ENCODE measurements at places on chromosomes 6 and 20.

DNA sequence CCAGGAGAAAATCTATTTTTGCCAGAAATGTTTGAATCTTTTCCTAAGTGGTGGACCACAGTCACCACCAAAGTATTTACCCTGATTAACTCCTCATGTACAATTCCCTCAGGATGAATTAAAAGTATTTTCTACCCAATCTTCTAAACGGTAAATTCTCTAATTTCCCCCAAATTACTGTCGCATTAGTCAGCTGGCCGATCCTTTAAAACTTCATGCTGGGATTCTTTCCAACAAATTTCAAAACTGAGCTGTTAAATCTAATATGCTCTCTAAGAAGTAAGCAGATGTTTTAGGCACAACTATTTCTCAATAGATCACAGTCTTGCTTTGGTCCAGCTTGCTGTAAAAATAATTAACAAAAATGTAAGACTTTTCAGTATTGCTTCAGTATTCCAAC lies 447.2 kb downstream of the FRK start:
- DNase-seq, result no peak

- peak; percentile 71 for DNase-seq
Observed at GRCh38 chr20:62953839-62954703, 1.6 kb downstream of the SLC17A9 start.

- DNase-seq, result peak; percentile 91
Observed at GRCh38 chr6:90296341-90297114, at the start of gene BACH2. TSS of gene BACH2 (minus strand) at chr6:90296843. CDS start at chr6:90008844, 287,999 bp downstream.

- DNase-seq, result no peak
Observed at GRCh38 chr6:52415917-52416628, 4.1 kb upstream of the EFHC1 start.

- no peak for DNase-seq
Observed at GRCh38 chr6:132021552-132022375, 70.6 kb upstream of the CCN2 start.

DNA sequence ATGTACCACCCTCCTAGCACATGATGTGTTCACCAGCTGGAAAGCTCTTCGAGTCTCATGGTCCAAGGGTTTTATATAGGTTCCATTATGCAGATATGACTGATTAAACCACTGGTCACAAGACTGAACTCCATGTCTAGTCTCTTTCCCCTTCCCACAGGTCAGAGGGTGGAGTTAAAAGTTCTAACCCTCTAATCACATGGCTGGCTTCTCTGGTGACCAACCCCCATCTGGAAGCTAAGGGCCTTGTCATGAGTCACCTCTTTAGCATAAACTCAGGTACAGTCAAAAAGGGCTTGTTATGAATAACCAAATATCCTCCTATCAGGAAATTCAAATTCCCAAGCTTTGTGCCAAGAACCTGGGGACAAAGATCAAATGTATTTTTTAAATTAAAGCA lies 52.0 kb upstream of the KLHL31 start:
- DNase-seq, result no peak

- no peak for DNase-seq
Observed at GRCh38 chr20:62025394-62025793, 40.3 kb downstream of the TAF4 start.

- DNase-seq, result no peak
Observed at GRCh38 chr6:25381077-25381476, 101.9 kb downstream of the CARMIL1 start.

GRCh38 chr20:18886756-18887155 lies 73.2 kb downstream of the SCP2D1 start:
- no peak for DNase-seq

GRCh38 chr6:130838951-130839350 lies 11.7 kb downstream of the SMLR1 start:
- DNase-seq, result no peak

GRCh38 chr6:9405369-9405768 lies 970.0 kb upstream of the SLC35B3 start:
- DNase-seq, result no peak

DNA sequence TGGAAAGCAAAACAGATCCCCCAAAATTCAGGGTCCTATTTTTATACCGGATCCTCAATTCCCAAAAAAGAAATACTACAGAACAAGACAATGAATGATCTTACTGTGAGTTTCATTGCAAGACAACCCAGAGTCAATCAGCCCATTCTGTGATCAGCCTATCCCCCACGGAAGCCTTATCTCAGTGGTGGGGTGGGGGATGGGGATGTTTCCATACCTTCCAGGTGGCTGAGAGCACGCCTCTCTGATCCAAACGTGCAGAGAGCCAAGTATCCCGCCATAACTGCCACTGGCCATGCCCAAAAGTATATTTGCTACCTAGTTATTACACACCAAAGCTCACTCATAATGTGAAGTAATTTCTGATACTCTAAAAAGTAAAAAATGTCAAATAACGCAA lies 15.1 kb downstream of the WFDC2 start:
- no peak for DNase-seq

- no peak for DNase-seq
Observed at GRCh38 chr20:8424010-8424409, 291.9 kb downstream of the PLCB1 start.

- DNase-seq, result no peak
Observed at GRCh38 chr6:79584332-79584731, 46.8 kb upstream of the SH3BGRL2 start.

DNA sequence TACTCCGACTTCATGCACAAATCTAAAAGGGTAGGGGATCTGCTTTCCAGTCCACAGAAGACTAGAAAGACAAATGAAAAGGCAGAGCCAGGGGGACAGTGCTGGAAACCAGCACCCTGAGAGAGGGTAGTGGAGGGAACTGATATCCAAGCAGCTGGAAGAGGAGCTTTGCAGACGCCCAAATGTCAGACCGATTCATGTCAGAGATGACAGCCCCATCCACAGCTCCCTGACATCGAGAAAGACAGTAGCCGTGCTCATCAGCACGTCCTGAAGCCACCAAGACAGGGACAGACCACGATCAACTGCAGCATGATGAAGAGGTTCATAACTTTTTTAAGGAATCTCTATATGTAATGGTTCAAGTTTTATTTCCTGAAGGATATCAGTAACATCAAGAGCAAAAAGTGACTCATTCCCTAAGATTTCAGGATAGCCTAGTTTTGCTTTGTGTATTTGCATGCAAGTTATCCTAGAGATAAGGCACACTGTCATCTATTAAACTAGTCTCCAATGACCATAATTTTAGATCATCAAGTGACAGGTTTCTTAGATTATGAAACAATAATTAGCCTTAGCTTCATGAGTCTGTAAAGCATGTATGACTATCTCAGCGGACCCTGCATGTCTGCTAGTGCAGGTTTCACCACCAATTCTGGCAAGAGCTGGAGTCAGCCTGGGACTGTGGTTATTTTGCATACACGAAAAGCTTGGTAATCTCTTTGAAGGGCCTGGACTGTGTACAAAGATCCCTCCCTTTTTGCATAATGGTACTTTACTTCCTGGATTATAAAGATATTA lies 43.0 kb downstream of the PRDM1 start:
- no peak for DNase-seq

DNA sequence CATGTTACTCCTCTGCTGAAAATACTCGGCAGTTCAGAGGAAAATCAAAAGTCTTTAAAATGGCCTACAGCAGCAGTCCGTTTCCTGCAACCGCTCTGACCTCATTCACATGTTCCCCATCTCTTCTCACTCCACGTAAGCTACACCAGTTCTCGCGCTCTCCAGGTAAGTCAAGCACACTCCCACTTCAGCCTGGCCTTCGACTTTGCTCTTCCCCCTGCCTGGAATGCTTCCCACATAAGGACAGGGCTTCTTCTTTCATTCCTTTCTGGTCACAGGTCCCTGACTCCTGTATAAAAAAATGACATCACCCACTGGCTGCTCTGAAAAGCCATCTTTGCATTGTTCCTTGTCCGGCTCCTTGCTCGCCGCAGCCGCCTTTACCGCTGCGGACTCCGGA lies 42.7 kb downstream of the MGME1 start:
- DNase-seq, result no peak

- no peak for DNase-seq
Observed at GRCh38 chr6:166625356-166625755, 1.7 kb downstream of the RPS6KA2 start.

GRCh38 chr6:154228521-154228905 lies 128.1 kb downstream of the IPCEF1 start:
- DNase-seq, result no peak

DNA sequence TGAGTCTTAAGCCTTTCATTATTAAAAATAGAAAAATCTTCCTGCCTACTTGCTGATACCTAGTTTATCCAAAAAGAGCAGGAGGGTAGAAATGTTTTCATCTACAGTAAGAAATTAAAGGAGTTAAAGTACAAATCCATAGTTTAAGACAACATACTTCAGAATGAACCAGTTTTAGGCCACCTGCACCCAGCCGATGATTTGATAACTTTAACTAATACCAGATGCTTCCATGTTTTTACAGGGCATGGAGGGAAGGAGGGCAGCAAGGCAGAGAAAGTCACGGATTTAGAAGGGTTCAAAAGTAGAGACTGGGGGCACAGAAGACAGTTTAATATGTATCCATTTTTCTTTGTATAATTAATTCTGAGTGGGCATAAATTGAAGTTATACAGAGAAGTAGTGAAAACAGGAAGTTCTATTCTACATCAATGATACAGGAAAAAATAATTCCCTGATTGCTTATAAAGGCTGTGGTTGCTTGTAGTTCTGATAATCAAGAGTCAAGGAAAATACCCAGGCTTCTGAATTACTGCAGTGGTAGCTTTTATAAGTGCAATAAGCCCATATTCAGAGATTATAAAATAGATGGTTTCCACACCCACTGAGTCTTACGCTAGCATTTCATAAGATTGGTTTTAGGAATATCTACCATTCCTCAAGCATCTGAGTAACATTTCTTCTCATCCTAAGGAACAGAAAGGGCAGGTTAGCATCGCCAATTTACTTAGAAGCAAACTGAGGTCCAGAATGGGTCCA lies 72.0 kb downstream of the GMDS start:
- no peak for DNase-seq

GRCh38 chr6:112044856-112045255 lies 9.0 kb upstream of the CCN6 start:
- DNase-seq, result no peak

DNA sequence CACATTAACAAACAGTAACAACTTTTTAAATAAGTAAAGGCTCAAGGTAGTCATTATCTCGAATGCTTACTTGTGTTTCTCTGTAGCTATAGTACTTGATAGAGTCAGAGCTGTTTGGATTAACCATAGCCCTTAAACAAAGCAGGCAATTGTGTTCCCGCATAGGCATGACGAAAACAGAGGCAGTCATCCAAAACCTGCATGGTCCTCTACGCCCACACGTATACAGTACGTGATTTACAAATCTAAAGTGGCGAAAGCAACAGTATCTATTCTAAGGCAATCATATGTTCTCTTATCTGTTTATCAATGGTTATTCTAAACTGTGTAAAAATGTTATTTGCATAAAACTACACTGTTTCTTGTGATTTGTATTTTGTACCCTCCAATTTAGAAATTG lies 31.8 kb downstream of the HFE start:
- no peak for DNase-seq

- no peak for DNase-seq
Observed at GRCh38 chr20:54692168-54692887, 216.9 kb downstream of the DOK5 start.

DNA sequence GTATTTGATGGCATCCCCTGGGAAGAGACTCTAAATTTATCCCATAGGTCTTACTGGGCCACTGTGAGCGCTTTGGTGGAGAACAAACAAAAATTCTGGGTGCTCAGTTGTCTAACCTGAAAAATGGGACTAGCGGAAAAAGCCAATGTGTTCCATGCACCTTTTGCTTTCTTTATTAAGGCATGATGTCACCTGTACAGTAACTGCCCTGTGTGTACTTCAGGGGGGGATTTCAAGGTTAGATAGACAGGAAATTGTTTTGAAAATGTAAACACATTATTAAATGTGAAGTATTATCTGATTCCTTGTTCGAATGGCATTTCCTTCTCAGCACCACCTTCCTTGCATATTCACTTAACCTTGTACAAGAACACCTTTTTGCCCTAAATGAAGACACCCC lies 1.2 kb upstream of the EDN1 start:
- DNase-seq, result no peak

- DNase-seq, result no peak
Observed at GRCh38 chr20:20594171-20594530, 118.3 kb downstream of the RALGAPA2 start.

DNA sequence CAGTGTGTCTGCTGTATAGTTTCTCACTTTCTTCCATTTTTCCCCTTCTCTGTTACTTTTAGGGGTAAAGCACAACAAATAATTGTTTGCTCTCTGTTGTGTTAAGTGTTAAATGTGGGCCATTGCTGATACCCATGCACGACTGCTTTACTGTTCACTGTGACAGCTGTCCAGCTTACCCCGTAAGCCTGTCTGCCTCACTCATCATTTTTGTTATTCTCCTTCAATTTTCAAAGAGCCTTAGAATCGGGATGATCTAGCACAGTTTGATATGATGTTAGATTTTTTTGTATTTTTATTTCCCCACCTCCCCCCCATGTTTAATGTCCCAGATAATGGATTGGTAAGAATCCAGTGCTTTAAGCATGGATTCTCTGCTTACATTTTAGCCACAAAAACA lies 41.2 kb upstream of the MLIP start:
- no peak for DNase-seq

DNA sequence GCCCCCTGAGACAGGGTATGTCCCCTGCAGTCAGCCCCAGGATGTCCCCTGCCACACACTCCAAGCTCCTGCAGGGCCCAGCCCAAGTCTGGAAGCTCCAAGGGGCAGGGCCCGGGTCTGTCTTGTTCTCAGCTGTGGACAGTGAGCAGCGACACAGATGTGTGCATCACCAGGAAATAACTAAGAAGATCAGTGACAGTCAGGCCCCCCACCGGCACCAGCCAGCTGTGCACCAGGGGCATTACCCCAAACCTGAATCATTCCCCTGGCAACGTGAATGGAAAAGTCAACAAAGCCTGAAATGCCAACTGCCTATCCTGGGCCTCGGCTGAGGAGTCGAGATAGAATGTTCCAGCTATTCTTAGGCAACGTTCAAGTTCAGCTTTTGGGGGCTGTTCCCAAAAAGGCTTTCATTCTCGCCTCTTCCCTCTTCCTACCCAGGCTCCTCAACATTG lies 105.0 kb downstream of the PREX1 start:
- no peak for DNase-seq

DNA sequence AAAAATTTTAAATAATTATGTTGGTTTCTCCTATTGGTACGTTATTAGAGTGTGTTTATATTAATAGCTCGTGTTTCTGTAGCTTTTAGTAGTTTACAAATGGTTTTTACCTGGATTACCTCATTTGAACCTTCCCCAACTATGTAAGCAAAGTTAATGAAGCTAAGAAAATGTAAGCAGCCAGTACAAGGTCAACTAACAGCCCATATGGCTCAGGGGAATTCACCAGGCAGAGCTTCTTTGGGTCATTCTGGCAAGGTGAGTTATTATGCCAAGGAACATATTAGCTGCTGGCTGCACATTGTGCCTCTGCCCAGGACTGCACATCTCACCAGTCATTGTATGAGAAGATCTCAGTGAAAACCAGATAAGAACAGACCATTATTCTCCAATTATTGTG lies 27.0 kb upstream of the MARCKS start:
- no peak for DNase-seq

GRCh38 chr6:22765015-22765414 lies 195.6 kb downstream of the HDGFL1 start:
- no peak for DNase-seq

- DNase-seq, result no peak
Observed at GRCh38 chr6:389143-389542, 2.4 kb upstream of the IRF4 start.

- DNase-seq, result no peak
Observed at GRCh38 chr6:157905590-157906342, 75.9 kb upstream of the SYNJ2 start.

All from H9 (cell line).